ENCODE measurements at places on chromosomes 1 and 21. TPM values are rescaled to one million over a fixed set of nuclear protein-coding genes. Genes with fewer than 3 reads are reported as not detected.
A peak's percentile ranks its signal among the peaks of the same experiment; 100 is the strongest.

ZBTB40 gene
- total RNA-seq: 21.6 TPM

DNA sequence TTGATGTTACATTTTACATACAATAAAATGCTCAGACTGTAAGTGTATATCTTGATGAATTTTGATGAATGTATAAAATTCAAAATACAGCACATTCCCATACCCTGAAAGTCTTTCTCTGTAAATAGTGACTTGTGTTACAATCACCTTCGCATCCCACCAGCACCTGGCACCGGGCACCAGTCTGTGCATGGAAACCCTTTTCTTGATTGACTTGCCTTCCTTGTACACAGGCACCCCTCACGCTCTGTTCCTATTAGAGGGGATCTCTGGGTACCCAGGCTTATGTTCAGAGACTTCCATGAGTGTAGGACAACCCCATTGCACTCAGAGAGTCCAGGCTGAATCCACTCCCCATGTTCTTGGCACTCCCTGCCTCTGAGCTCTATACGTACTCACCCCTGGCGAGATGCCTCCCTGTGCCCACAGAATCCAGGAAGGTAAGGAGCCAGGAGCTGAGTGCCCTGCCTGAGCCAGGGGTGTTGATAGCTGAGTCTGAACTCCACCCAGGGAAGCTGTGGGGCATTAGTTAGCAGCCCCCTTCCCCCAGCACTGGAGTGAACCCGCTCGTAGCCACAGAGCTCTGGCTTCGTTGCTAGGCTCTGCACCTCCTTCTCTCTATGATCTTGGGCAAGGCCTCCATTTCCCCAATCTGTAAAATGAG is 22.5 kb upstream of the PKP1 start:
- no peaks in the 10 kb centered on the region for H3K27me3 ChIP-seq
- H3K36me3 ChIP-seq: no peaks in the 10 kb centered on the region
- H3K4me3 ChIP-seq: no peak overlapping the region
- H3K27ac ChIP-seq: no peak overlapping the region
- no peak for DNase-seq

RC3H1 gene
- 7.5 TPM for total RNA-seq

DNA sequence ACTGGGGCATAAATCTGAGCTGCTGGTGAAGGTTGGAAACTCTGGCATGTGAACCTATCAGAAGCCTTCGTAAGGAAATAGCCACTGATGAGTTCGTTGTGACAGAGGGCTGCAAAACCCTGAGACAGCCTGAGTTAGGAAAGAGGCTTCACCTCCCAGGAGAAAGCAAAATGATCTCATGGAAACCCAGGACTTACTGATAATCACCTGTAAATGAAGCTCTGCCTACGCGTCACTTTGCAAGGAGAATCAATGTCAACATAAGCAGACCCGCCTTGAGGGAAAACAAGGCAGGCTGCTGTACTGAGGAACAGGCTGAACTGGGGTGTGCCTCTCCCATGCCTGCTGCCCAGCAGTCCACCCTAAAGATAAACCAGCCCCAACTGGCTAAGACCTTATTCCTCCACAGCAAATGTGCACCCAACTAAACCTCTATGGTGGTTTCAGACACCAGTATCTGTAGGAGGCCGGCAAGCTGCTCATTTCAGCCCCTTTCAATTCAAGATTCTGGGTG is 46.8 kb upstream of the SLC44A3 start:
- H3K27ac ChIP-seq: no peak overlapping the region
- no peak for DNase-seq
- H3K4me1 ChIP-seq: peaks cover 17% of the 10 kb centered on the region

ADPRS gene
- total RNA-seq: 75.9 TPM

DNA sequence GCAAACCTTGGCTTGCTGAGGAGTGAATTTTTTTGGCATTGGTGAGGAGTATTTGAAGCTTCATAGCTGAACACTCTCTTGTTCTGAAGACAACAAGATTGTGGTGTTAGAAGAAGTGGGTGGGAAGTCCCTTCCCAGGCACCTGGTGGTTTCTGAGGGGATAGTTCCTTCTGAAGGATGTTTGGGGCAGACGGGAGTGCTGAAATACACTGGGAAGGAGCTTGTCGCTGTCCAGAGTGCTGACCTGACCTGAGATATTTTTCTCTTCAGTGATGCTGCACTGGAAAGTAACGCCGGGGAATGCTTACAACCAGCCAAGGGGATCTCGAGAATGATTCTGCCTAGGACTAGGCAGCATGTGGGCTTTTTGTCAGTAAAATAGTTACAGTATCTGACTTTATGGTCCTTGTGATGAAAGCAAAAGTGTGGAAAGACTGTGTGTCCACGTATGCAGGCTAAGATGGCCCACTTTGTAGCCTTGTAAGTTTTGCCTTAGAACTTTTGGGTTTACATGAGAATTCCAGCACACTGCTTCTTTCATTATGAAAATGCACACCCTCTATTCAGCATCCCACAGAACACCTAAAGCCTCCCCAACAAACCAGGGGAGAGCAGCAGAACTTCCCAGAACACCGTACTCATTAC is 33.1 kb upstream of the NFASC start:
- peak; percentile 79 for DNase-seq
- no peaks in the 10 kb centered on the region for H3K4me1 ChIP-seq
- no peak overlapping the region for H3K27ac ChIP-seq
- H3K4me3 ChIP-seq: no peak overlapping the region

- DNase-seq: no peak
- H3K36me3 ChIP-seq: no peaks in the 10 kb centered on the region
- no peaks in the 10 kb centered on the region for H3K4me1 ChIP-seq
- no peaks in the 10 kb centered on the region for H3K27me3 ChIP-seq
These were observed 245.7 kb upstream of the RGS18 start for GRCh38 chr1:191912517-191912916.

GRCh38 chr1:178958491-178958890 is 67.2 kb upstream of the FAM20B start:
- no peaks in the 10 kb centered on the region for H3K36me3 ChIP-seq
- H3K4me3 ChIP-seq: no peak overlapping the region
- no peaks in the 10 kb centered on the region for H3K4me1 ChIP-seq

FCRL1 gene
- total RNA-seq: not detected

- H3K4me1 ChIP-seq: peaks cover 29% of the 10 kb centered on the region
- H3K36me3 ChIP-seq: peaks cover 12% of the 10 kb centered on the region
- no peaks in the 10 kb centered on the region for H3K27me3 ChIP-seq
- no peak for DNase-seq
- no peak overlapping the region for H3K4me3 ChIP-seq
These were observed 5.5 kb upstream of the MTMR11 start for GRCh38 chr1:149942207-149942606.

SV2A gene
- not detected for total RNA-seq

All from PC-3 (cell line).